ENCODE measurements at places on chromosomes 2 and 18.

DNA sequence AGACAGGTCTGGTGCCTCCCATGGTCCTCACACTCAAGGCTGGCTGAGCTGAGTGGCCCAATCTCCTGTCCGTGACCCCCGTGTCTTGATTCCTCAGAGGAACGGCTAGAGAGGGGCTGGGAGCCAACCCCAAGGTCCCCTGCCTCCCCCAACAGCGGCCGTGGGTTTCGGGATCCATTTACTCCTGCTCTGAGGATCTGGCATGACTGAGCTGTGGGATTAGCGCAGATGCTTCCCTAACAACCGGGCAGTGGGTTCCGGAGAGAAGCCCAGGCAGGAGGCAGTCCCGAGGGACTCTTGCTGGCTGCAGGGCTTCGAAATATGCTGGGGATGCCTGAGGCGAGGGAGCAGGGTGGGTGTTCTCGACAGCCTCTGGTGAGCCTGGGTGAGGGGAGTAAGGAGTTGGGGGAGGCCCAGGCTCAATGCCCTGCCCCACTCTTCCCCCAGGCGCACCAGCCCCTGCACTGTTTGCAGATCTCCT lies 18.9 kb downstream of the GPR35 start:
- DNase-seq, result peak; percentile 43

GRCh38 chr2:82428251-82428650 lies 2030.8 kb downstream of the SUCLG1 start:
- no peak for DNase-seq

DNA sequence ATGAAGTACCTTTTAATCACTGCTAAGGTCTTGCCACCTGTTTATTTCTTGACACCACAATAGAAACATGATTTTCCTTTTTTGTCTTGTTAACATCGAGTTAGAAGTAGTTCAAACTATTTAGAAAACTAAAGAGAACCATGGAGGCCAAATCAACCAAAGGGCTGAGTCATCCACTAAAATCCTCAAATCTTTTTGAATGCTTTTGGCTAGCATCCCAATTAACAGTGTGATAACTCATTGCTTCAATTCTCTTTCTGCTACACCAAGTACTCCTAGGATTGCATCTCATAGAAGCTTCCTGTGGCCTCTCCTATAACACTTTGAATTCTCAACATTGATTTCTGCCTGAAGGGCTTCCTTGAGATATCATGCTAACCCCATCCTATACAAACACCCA lies 159.9 kb upstream of the MMADHC start:
- no peak for DNase-seq

DNA sequence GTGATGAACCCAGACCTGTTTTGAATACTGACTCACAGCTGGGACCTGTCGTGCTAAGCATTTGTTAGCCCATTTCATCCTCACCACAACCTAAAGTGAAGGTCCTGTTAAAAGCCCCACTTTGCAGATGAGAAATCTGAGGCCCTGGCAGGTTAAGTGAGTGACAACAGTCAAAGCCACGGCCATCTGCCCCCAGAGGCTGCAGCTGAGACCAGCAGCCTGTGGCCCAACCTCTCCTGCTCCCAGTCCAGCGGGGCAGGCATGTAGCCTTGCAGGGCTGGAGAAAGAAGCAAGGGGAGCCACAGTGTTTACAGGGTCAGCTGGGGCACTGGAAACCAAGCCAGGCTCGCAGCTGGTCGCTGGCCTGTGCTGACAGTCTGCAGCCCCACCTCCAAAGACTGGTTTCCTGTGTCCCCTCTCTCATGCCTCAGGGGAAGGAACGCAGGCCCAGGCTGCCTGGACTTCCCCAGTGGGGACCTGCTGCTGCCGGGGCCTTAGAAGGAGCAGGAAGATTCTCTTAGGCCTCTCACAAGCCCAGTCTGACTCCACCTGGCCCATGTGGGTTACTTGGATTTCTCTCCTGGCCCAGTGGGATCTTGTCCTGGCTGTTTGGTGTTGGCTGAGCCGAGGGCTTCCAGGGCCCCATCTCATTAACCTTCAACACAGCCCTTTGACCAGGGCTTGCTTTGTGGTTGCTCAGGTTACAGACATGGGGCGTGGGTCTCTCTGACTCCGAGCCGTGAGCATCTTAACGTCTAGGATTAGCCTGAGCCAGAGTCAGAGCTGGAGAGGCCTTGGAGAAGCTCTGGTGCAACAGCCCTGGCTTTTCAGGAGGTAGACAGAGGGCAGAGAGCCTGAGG lies 1.7 kb downstream of the INPP5D start:
- peak; percentile 33 for DNase-seq

DNA sequence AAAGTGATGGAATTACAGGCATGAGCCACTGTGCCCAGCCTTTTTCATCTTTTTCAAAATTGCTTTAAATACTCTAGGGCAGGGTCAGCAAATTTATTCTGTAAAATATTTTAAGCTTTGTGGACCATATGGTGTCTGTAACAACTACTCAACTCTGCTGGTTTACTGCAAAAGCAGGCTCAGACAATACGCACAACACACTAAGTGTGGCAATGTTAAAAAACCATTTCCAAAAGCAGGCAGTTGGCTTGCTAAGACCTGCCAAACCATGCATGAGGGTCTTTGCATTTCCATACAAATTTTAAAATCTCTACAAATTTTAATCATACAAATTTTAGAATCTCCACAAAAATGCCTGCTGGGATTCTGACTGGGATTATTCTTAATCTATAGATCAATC lies 44.1 kb downstream of the YES1 start:
- DNase-seq, result no peak

GRCh38 chr18:23201741-23202140 lies 66.5 kb downstream of the CABLES1 start:
- no peak for DNase-seq

- DNase-seq, result no peak
Measured at GRCh38 chr18:74645679-74646078, 48.0 kb downstream of the ZNF407 start.

DNA sequence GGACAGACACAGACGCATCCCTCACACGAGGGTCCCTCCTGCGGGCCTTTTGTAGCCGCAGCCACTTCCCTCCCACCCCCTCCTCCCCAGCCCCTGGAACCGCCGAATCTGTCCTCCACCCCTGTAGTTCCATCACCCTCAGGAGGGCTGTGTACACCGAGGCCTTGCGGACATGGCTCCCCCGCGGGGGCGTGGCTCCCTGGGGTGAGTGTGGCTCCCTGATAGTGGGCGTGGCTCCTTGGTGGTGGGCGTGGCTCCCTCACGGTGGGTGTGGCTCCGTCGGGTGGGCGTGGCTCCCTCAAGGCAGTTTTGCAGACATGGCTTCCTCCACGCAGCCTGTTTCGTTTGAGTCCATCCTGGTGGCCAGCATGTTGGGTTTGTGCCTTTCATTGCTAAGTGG lies 420.7 kb upstream of the SALL3 start:
- DNase-seq, result no peak

DNA sequence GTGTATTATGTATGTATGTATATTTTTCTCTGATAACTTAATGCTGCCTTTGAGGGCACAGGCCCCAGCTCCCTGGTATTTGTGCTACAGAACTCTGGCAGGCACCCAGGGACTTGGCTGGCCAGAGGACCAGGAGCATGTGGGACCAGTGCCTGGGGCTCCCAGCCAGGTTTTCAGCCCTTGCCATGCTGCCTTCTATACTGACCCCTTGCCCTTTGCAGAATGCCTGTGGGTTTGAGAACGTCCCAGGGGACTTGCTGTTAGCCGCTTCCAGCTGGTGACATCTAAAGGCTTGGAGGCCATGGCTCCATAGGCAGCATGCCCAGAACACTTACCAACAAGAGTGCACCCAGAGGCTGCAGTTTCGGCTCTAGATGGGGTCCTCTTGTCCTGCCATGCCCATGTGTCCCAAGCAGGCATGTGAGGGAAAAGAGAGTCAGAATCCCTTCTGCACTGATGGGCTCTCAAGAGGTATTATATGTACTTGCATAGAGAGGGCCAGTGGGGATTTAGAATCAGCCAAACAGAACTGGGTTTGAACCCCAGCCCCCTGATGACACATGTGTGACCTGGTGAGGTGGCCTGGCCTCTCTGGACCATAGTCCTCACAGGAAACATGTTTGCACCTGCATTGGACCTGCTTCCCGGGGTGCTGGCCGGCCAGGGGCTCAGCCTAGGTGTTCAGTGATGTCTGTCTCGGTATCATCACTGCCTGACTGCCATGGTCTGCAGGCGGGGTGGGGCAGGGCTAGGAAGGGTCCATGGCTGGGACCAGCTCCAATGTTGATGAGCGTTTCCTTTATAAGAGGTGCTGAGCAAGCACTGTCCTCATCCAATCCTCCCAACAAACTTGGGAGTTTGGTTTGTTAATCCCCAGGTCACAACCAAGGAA lies 119.2 kb upstream of the FHL2 start:
- no peak for DNase-seq

- peak; percentile 22 for DNase-seq
Measured at GRCh38 chr2:79860228-79861058, 347.6 kb downstream of the CTNNA2 start.

Data from WERI-Rb-1 (cell line).